ENCODE measurements at places on chromosomes 2 and 18.
A peak's percentile ranks its signal among the peaks of the same experiment; 100 is the strongest.

DNA sequence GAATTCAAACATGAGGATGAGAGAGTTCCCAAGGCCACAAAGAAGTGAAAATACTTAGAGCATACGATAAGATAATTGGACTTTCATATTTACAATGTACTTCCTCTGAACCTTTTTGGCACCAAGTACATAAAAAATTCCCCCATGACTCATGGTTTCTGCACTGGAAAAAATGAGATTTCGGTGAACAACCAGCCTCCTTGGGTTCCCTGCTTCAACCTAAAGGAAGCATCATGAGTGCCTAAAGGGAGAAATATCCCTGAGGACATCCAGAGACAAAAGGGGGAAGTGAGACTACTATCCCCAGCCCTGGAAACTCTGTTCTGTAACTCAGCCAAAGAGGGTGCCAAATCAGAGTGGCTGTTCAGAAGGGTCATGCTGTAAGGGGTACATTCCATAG lies 562.7 kb upstream of the SLC39A10 start:
- DNase-seq, result no peak

- no peak for DNase-seq
Observed at GRCh38 chr2:233079953-233080835, 20.1 kb downstream of the INPP5D start.

GRCh38 chr2:168751104-168751740 lies 51.2 kb upstream of the NOSTRIN start:
- peak; percentile 5 for DNase-seq

DNA sequence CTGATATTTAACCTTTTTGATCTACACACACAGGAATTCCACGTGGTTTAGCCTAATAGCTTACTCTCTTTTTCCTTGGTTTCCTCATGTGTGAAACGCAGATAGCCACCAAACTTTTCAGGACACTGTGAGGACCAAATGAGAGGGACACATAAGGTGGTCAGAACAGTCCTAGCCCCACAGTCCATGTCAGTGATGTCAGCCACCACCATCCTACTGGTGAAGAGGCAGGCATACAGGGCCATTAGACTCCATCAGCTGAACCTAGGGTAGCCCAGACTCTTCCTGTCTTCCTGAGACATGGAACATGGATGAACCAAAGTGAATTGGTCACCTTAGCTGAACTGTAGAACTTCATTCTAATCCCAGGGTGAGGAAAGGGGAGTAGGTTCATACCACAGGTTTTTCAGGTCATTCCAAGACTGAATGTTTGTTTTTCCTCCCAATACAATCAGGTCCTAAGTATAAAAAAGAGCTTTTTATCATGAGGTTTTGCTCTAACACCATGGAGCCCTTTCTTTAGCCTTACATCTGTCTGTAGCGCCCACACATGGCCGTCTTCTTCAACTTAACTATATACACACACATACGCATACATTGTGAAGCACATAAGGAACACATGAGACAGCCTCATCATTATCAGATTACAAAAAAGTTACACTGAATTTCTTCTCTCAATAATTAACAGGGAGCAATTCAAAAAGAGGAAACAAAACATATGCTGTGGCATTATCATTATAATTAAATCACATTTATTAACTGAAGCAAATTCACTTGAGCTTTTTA lies 18.5 kb upstream of the NFE2L2 start:
- DNase-seq, result no peak

DNA sequence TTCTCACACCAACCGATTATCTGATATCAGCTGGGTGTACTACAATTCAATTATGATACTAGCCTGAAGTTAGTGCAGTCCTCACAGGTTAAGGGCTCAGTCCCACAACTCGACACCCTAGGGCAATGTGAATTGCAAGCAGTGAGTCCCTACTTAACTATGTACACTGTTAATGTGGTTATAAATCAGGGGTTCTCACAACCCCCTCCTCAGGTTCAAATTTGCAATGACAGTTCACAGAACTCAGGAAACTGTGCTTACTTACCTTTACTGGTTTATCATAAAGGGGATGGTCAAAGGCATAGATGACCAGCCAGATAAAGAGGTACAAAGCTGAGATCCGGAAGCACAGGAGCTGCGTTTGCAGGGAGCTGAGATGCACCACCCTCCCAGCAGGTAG lies 1379.1 kb upstream of the CDH2 start:
- no peak for DNase-seq

GRCh38 chr2:182625814-182626213 lies 90.2 kb upstream of the DNAJC10 start:
- DNase-seq, result no peak

DNA sequence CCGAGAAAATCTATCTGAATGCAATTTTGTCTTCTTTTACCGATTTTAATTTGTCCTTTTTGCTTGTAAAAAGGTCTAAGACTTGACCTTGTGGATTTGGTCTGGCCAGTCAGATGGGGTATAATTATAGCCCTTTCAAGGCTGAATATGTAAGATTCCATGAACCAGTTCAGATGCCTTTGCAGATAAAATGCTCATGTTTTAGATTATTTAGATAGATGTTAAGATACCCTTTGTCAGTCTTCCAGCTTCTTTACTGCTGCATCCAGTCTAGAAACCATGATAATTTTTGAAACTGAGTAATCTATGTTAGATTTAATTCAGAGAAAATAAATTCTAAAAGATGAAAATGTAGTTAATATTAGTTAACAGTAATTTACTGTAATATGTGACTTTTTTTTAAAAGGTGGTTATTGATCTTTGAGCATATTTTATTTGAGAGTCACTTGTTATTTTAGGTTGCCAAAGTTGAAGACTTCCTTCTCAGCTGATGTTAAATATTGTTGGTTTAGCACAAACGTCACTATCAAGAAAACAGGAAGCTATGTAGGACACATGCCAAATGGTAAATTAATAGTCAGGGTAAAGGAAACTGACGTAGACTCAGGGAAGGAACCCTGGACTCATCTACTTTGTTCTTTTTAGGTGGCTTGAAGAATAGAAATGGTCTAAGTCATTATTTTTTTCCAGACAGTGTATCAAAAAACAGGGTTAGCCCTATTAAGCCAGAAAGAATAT lies 29.8 kb downstream of the BABAM2 start:
- DNase-seq, result no peak

DNA sequence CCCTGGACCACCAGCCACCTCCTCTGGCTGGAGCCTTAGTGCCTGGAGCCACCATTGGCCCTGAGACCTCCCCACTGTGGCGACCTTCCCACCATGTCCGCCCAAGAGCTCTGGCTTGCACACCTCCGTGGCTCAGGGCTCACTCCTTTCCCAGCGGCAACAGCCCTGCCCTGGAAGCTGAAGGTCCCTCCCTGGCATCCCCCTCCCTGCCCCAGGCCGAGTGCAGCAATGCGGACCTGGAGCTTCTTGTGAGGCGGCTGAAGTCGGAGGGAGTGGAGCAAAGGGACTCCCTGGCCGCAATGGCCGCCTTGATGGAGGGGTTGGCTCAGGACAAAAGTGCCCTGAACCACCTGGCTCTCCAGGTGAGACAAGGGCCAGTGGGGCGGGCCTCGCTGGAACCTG lies 28.6 kb downstream of the CROCC2 start:
- no peak for DNase-seq

GRCh38 chr2:20186078-20186854 lies 38.7 kb downstream of the SDC1 start:
- no peak for DNase-seq

DNA sequence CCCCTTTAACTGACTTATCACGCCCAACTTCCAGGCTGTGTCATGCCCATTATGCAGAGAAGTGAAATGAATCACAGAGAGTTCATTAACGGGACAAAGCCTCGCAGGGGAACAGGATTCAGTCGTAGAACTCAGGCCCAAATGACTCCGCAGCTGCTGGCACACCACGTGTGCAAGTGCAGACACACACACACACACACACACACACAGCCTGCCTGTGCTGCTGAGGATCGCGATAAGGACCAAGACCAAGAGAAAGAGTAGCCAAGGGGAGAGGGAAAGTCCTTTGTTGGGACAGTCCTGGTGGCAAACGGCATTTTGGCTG lies 90.0 kb upstream of the TAF1B start:
- no peak for DNase-seq

DNA sequence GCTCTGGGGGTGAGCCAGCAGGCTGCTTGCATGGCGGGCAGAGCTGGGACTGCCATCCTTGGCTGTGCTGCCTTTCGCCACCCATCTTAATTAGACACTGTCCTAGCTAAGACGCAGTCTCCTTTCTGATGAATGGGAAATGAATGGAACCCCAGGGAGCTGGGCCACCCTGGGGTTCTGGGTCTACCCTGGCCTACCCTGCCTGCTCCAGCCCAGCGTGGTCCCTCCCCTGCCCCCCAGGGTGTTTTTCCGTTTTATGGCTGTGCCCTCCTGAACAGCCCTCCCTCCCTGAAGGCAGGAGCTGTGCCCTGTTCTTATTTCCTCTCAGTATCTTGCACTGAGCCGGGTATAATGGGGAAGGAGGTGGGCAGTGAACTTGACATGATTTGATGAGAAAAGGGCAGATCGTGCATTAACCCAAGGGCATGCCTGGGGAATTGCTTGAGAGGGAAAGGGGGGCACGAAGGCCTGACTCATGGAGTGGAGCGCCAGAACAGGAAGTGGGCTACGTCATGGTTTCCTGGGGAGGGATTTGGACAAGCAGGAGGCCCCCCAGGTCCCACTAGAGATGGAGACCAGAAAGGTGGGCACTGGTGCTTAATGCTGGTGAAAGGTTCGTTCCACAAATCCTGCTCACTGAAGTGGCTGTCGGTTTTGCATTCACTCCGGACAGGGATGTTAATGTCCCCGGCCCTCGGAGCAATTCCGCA lies 165.0 kb downstream of the KLHL29 start:
- DNase-seq, result no peak

DNA sequence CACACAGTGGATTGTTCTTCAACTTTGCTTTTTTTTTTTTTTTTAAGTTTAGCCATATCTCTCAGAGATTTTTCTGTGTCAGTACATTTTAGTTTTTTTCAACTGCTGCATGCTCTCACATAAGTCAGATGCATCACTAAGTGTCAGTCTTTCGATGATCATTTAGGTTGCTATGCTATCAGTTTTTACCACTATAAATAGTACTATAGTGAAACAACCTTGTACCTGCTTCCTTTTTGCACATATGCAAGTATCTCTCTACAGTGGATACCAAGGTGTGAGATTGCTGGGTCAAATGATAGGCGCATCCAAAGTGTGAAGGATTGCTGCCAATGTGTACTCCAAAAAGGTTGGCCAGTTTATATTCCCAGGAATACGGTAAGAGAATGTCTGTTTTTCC lies 33.5 kb upstream of the MAP4K3 start:
- no peak for DNase-seq

DNA sequence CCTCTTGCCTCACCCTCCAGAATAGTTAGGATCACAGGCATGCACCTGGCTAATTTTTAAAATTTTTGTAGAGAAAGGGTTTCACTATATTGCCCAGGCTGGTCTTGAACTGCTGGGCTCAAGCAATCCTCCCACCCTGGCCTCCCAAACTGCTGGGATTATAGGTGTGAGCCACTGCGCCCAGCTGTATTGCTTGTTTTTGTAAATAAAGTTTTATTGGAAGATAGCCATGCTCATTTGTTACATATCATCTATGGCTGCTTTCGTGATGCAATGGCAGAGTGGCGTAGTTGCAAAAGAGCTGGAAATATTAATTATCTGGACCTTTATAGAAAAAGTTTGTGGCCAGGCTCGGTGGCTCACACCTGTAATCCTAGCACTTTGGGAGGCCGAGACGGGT lies 109.4 kb upstream of the SPRED2 start:
- no peak for DNase-seq

DNA sequence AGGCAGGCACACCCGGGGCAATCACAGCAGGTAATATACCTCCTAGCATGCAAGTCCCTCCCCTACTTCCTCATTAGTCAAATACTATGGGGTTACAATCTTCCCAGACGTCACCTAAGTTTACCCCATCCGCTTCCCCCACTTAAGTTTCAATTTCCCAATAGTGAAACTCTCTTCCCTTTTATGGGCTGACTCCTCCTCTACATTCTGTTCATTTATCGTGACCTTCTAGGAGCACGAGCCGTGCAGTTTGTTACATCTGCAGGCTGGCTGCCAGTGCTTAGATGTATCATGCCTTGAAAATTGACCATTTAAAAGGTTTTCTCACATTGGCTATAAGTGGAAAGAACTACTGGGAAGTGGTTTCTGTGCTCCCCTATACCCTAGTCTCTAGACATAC lies 1357.8 kb upstream of the CRIM1 start:
- no peak for DNase-seq

GRCh38 chr2:239496700-239497099 lies 95.9 kb upstream of the HDAC4 start:
- no peak for DNase-seq

DNA sequence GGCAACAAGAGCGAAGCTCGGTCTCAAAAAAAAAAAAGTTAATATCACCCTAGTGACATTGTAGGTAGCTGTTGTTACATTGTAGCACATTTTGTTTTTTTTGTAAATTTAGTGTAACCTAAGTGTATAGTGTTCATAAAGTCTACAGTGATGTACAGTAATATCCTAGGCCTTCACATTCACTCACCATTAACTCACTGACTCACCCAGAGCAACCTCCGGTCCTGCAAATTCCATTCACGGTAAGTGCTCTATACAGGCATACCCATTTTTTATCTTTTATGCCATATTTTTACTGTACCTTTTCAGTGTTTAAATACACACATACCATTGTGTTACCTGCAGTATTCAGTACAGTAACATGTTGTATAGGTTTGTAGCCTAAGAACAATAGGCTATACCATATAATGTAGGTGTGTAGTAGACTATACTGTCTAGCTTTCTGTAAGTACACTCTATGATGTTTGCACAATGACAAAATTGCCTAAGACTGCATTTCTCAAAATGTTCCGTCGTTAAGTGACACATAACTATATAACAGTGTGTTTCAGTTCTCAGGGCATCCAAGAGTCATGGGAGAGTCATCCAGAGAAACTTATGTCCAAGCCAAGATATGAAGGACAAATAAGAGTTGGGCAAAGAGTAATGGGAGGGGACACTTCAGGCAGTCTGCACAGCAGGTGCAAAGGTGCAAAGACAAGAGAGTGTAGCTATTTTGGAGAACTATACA lies 68.4 kb downstream of the TANK start:
- DNase-seq, result no peak

- DNase-seq, result no peak
Observed at GRCh38 chr2:107036293-107036692, 150.3 kb upstream of the ST6GAL2 start.

DNA sequence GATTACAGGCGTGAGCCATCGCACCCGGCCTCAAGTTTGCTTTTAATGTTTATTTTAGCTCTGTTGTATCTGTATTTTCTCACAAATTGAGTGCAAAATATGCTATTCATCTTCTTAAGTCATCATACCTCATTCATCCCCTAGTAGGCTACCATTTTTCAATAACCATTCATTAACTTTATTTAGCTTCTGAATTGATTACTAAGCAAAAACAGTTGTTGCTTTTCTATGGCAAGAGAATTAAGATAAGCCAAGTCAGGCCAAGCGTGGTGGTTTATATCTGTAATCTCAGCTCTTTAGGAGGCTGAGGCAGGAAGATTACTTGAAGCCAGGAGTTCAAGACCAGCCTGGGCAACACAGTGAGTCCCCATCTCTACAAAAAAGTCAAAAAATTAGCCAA lies 63.3 kb upstream of the CERS6 start:
- DNase-seq, result no peak

DNA sequence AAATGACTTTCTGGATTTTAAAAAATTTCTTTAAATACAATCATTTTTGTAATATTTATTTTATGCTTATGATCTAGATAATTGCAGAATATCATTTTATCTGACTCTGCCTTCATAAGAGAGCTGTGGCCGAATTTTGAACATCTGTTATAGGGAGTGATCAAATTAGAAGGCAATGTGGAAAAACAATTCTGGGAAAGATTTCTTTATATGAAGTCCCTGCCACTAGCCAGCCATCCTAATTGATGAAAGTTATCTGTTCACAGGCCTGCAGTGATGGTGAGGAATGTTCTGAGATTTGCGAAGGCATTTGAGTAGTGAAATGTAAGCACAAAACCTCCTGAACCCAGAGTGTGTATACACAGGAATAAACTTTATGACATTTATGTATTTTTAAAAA lies 79.5 kb downstream of the ITGA4 start:
- DNase-seq, result no peak
